Vagina (tissue), 2 donors: ENCODE measurements at places on chromosomes 1 and 21.

- DNase-seq: no peak
Measured at GRCh38 chr1:152313970-152314369, 11.1 kb downstream of the FLG start.

DNA sequence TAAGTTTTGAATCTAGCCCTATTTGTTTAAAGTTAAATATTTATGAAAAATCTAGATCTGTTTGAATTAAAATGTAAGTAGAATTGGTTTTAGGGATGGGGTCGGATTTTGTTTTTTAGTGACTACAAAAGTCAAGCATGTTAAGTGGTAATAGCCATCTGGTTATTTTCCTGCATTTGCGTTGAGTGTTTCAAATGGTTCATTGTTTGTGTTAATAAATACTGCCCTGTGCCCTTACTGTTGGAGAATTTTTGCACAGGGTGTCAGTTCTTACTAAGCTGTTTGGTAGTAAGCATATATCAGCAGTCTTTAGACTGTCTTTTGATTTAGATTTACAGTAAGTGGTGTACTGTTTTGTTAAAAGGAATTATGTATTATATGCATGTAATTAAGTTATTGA, 46.1 kb upstream of the TARS2 start:
- DNase-seq: no peak

- DNase-seq: no peak
Measured at GRCh38 chr1:87588495-87588894, 259.8 kb downstream of the LMO4 start.

DNA sequence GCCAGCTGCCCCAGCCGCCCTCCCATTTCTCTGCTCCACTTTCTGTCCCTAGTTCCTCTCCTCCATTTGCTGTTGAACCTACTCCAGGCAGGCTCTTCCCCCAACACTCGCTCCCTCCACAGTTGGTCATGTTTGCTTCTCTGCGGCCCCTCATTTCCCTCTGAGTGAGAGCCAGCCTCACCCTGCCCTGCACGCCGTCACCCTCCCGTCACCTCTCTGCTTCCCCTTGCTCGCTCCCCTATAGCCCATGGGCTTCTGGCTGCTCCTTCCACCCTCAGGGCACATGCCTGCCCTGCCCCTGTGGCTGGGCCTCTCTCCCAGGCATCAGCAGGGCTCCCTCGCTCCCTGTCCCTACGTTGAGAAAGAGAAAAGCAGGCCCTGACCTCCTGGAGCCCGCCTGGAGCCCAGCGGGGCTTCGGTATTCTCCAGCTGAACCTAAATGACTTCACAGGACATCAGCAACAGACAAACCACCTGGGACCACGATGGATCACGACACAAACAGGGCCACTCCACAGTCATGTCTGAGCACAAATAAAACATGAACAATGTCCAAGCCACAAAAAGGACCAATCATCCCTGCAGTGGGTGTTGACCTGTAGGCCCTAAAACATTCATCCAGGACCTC, 13.3 kb upstream of the THEMIS2 start:
- DNase-seq: no peak

DNA sequence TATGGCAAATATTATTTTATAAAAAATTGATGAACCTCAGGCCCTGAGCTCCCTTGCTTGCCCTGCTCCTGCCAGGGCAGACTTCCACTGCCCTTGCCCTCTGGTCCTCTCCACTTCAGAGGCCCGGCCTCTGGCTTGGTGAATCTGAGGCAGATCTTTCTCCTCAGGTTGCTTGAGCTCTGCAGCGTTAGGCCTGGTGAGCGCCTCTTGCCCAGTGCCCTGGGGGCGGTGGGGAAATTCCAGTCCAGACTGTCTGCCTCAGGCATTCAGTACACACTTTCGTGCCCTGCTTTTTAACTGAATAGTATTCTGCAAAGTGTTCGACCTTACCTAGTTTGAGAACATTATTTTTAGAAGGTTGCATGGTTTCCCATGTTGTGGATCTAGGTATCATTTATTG, 98.2 kb downstream of the PCBP3 start:
- no peak for DNase-seq

DNA sequence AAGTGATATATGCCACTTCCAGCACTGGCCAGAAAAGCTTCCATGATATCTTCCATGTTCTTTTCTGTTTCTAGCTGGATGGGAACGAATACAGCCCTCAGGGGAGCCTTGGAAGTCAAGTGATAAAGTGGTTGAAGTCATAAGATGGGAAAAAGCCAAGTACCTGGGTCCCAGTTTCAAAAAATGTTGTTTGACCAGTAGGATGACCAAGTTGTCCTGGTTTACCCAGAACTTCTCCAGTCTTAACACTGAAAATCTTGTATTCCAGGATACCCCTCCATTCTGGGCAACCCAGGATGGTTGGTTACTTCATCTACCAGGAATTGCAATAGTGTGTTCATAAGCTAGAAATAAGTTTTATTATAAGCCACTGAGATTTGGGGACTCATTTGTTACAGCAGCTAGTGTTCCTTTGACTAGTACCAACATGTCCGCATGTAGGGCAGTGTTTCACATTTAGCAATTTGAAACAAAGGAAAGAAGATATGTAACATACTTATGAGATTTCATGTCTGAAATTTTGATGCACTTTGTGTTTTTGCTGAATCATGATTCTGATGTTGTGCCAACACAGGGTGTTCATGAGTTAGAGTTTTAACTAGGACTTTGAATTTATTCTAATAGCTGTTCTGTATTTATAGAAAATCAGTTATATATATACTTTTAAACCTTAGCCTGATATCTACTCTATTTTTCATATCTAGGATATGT, 139.9 kb downstream of the TPR start:
- DNase-seq: no peak

DNA sequence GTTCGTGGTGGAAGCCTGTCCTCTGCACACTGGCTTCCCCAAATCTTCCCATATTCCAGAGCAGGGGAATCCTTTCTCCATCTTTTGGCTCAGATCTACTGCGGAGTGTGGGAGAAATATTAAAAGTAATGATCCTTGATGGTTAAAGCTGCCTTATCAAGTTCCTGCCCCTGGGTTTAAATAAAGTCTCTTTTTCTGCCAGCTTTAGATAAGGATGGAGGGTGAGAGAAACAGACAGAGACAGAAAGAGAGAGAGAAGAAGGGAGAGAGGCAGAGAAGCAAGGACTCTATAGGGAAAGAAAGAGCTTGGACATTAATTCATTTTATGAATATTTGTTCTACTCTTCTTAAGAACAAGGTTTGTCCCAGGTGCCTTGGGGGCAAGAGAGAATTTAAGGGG, 98.0 kb downstream of the KCNJ15 start:
- peak; percentile 19 for DNase-seq

- DNase-seq: no peak
Measured at GRCh38 chr1:186518822-186519381, 58.0 kb upstream of the PDC start.

DNA sequence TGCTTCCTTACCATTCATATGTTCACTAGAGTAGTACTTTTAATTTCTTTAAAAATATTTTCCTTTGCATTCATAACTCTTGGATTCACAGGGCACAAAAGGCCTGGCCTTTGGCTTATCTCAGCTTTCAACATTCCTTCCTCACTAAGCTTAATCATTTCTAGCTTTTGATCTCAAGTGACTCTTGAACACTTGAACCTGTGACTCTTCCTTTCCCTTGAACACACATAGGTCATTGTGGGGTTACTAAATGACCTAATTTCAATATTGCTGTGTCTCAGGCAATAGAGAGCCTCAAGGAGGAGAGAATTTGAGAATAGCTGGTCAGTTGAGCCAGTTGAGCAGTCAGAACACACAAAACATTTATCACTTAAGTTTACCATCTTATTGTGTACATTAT, 49.9 kb downstream of the COL11A1 start:
- no peak for DNase-seq

DNA sequence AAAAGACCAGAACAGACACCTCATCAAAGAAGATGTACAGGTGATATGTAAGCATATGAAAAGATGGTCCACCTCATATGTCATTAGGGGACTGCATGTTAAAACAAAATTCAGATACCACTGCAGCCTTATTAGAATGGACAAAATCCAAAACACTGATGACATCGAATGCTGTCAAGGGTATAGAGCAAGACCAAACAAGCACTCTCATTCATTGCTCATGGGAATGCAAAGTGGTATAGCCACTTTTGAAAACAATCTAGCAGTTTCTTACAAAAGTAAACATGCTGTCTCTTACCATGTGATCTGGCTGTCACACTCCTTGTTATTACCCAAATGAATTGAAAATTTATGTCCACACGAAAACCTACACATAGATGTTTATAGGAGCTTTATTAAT, 426.6 kb upstream of the ESRRG start:
- DNase-seq: no peak

DNA sequence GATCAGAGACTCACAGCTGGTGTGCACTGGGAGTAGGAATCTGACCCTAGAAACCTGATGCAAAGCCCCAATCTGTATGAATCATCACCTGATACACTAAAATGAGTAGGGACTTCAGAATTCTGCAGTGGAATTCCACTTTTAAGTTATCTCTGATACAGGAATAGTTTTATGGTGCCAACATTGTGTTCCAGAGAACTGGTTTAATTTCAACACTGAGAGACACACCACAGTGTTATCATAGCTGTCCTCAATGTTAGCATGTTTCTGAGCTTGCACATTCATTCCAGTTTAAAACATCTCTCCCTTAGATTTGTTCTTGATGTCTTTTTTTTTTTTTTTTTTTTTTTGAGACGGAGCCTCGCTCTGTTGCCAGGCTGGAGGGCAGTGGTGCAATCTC, 7.1 kb downstream of the UTS2 start:
- no peak for DNase-seq

GRCh38 chr1:54988975-54989374, 8.5 kb downstream of the TMEM61 start:
- no peak for DNase-seq

DNA sequence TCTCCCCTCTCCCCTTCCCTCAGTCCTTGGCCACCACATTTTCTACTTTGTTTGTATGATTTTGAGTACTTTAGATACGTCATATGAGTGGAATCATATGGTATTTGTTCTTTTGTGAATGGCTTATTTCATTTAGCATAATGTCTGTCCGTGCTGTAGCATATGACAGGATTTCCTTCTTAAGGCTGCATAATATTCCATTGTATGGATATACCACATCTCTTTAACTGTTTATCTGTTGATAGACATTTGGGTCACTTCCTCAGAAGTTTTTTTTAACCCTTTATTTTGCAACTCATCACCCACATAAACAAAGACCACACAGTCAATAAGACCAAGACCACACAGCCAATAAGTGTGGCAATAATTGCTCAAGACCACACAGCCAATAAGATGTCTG, 24.9 kb downstream of the FAM163A start:
- DNase-seq: no peak
